T-helper 9 cell (primary cell): ENCODE measurements at places on chromosomes 13 and 19.

- DNase-seq = no peak
Observed at GRCh38 chr19:1824252-1824622, 12.2 kb upstream of the ATP8B3 start.

DNA sequence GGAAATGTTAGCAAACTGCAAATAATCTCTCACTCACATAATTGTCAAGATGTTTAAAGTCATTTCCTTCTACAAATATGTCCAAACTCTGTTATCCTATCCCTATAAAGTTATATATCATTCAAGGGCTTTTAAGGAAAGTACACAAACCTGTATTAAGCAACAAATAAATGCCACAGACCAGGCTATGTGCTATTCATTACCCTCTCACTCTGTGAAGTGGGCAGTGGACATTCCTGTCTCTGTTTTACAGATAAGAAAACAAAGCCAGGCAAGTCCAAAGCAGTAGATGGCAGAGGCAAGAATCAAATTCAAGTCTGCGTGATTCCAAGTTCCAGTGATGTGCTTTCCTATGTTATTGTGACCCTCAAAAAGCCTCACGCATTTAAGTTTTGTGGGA lies 140.6 kb downstream of the LHFPL6 start:
- no peak for DNase-seq

GRCh38 chr13:112726016-112726767 lies 36.4 kb downstream of the ATP11A start:
- DNase-seq = no peak

GRCh38 chr13:89862691-89863036 lies 1484.8 kb upstream of the MIR17HG start:
- no peak for DNase-seq
